ENCODE measurements at places on chromosomes 6 and 20.

DNA sequence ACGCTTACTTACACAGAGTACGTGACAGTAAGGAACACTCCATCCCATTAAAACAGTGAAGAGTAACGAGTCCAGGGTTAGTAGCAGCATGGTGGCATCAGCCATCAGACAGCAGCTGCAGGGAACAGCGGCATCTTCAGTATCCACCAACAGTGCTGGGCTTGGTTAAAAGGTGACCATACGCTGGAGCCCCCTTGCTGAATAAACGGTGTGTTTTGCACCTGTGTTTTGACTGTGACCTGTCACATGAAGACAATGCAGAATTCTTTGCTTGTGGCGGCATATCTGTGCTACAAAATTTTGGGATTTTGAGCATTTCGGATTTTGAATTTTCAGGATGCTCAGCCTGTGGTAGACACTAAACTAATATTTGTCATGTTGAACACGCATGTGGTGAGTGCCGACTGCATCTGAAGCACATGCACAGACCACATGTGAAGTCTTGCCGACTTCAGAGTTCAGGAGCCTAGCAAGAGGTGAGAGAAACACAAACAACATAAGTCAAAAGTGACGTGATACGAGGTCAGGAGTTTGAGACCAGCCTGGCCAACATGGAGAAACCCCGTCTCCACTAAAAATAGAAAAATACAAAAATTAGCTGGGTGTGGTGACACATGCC, 69.3 kb upstream of the FRMD1 start:
- DNase-seq, result no peak

GRCh38 chr6:139600919-139601475, 226.5 kb upstream of the CITED2 start:
- no peak for DNase-seq

DNA sequence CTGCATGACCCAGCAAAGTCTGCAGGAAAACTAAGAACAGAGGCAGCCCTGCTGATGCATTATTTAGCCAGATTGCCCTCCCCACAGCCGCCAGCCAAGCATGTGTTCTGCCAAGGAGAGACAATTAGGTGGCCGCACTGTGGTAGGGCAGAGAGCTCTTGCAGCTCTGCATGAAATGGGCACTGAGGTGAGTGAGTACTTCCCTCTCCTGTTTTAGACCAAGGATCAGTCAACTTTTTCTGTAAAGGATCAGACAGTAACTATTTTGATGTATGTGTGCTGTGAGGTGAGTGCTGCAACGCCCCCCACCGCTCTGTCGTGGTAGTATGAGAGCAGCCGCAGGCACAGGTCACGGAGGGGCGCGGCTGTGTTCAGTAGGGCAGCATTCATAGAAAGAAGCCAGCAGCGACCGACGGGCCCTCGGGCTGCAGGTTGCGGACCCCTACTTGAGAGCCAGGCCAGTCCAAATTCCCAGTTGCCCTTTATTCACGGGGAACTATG, 23.8 kb upstream of the FAM50B start:
- DNase-seq, result no peak

- no peak for DNase-seq
These were observed 84.7 kb downstream of the TASP1 start for GRCh38 chr20:13554076-13554475.

GRCh38 chr6:3797231-3798054, 45.9 kb upstream of the PXDC1 start:
- no peak for DNase-seq

GRCh38 chr6:8707956-8708772, 272.8 kb upstream of the SLC35B3 start:
- DNase-seq, result no peak

DNA sequence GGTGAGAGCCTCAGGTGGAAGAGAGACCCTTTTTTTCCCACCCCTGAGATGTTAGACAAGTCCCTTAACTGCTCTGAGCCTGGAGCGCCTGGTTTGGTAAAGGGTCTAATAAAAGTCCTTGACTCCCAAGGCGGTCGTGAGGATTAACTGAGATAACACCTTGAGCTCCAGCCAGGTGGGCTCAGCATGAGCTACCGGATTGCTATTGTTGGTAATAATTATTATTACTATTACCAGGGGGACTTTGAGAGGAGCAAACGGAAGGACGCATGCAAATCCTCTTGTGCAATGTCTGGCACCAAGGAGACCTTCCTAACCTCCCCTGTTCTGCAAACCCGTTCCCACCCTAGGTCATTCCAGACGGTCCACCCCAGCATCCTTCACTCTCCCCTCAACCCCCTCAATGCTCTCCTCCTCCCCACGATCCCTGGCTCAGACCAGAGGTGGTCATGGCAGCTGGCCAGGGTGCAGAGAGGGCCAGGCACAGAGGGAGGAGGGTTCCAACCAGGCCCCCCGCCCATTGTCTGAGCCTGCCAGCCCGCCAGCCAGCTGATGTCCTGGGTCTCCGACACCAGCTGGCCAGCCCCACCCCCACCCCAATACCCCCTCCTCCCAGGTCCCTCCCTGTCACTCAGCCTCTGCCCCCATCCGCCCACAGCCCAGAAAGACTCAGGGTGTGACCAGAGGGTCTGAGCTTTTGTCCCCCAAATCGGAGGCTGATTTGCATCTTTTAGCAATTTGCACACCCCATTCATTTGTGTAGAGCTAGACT, 14.3 kb upstream of the CBFA2T2 start:
- no peak for DNase-seq

DNA sequence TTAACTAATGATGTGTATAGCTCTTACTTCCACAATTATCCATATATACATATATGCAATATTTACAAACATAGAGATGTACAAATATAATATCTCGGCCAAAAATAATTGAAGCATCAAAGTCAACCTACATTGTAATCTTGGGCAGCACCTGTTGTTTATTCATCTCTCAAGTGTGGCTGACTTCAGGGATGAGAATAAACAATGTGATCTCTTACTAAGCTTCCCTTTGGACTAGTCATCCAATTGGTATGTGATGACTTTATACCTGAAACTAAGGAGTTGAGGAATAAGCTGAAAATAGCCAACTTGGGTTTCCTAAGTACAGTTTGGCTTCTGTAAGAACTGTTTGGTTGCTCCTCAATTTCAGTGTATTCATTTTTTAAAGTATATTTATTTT, 256.6 kb downstream of the KHDC1L start:
- no peak for DNase-seq

GRCh38 chr20:64044484-64045247, 4.8 kb downstream of the SOX18 start:
- DNase-seq, result no peak

GRCh38 chr6:149400050-149400449, at the start of gene SUMO4:
TSS of gene SUMO4 (plus strand) at chr6:149400262. CDS start at chr6:149400392, 130 bp downstream.
- DNase-seq, result no peak

GRCh38 chr6:119027465-119027864, 51.0 kb downstream of the FAM184A start:
- no peak for DNase-seq

DNA sequence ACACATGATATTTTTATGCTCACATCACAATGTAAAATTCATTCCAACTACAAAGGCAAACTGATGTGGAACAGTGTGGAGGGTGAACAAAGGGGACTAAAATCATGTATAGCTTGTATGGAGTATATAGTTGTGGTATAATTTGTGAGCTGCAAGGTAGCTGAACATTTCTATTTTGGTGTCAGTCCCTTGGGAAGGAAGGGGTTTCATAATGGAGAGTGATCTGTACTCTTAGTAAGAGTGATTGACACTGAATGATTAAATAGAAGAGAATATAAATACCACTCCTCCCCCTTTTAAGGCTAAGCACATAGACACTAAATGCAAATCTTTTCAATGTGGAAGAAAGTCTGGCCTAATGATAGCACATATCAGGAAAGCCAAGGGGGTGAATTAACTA, 104.6 kb downstream of the POPDC3 start:
- no peak for DNase-seq

- no peak for DNase-seq
These were observed 30.9 kb upstream of the CD83 start for GRCh38 chr6:14086701-14087100.

DNA sequence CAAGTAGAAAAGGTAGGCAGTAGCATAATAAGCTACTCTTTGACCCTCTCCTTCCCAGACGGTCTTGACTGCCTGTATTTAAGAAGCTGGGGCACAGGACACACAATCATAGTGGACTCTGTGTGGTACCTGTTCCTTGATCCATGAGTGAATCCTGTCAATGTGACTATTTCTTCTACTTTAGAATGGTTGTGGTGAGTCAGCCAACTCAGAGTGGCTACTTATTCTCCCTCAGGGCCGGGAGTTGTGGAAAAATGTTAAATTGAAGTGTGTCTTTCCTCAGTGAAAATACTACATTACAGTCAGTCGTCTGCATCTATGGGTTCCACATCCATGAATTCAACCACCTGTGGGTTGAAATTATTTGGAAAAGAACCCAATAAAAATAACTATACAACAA, 30.8 kb upstream of the PREP start:
- no peak for DNase-seq

DNA sequence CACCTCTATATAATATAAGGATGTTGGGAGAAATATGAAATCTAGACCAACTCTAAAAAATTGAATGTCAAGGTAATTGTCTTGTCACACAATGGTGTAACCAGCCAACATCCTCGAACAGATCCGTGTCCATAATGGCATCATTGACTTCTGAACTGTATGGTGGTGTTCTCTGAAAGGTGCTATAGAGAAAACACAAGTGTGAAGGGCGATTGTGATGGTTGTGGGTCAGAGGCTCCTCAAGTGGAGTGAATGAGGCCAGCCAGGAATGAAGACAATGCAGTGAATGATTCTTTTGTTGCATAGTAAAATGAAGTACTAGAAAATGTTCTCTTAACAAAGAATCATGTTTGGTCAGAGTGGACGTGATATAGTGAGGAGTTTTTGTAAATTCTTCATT, 58.3 kb downstream of the CARMIL1 start:
- no peak for DNase-seq

DNA sequence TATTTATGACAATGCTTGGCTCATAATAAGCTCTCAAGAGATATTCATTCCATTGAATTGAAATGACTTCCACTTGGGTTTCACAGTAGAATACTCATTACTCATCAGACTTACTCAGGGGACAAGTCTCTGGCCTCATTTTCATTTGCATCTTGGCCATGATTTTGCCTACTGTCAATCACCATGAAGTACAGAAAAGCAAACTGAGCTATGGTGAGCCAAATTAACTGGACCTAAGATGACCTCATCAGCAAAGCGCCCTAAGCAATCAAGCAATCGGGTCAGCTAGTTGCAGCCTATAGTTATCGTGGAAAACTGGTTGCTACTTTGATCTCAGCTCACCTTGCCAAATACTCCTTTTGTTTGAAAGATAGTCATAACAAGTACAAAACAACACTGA, 494.7 kb upstream of the SLC35B3 start:
- DNase-seq, result no peak

DNA sequence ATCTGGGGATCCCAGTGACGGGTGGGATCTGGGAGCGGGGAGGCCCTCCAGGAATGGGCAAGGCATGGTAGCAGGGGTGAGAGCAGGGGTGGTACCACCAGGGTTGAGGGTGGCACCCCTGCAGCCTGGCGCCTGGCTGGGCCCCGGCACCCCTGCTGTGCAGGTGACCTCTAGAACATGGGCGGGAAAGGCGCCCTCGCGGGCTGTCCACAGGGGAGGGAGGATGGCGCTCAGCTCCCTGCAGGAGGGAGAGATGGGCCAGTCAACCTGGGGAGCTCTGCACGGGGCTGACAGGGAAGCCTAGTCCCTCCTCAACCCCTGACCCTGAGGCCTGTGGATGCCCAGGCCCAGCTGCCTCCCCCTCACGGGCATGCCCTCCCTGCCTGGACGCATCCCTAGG, 61.6 kb upstream of the SLCO4A1 start:
- no peak for DNase-seq

DNA sequence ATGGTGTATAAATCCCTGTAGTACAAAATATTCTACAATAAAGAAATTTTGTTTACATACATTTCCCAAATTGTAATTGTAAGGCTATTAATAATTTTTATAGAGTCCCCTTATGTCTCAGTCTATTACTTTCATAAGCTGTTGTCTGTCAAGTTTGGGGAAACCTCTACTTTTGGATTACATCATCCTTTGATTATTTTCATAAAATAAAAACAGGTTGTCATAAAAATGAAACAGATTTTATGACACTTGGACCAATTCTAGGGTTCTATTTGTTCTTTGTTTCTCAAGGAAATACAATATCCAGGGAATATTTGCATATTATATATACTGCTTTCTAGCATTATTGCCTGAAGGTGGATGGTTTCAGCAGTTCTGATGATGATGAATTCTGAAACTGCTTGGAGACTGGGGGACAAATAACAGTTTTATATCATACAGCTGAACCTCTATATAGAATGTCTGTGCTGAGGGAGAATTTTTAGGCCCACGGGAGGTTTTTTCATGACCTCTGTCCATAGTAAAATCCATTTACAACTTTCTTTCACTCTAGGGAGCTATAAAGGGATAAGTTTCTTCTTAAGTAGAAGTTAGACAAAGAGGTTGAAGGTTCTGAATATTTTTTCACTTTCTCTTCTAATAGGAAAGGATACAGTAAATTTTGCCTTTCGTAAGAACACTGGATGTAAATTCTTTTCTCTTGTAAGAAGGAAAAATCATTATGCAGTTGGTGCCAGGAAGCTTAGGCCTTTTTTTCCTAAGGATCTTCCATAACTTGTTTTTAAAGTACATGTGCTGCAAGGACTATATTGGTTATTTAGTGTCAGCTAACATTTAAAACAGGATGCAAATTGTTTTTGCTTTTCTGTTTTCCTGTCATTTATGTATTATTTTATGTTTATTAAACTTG, 58.0 kb downstream of the CD2AP start:
- DNase-seq, result no peak

DNA sequence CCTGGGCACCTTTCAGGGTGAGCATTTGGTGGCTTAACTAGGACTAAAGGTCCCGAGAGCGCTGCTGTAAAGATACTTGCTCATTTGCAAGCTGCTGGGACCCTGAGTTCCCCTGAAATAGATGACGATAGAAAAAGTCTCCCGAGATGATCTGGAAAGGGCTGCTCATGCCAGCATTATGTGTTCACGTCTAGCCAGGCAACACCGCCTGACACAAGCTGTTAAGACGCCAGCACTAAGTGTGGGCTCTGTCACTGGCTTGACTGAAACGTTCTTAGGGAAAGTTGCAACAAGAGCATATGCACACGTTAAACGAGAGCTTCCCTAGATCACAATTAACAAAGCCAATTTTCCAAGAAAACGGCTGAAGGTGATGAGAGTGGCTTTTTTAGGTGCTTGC, 113.7 kb downstream of the SLC23A2 start:
- DNase-seq, result no peak

GRCh38 chr6:90078513-90079289, 184.4 kb downstream of the GJA10 start:
- DNase-seq, result no peak

DNA sequence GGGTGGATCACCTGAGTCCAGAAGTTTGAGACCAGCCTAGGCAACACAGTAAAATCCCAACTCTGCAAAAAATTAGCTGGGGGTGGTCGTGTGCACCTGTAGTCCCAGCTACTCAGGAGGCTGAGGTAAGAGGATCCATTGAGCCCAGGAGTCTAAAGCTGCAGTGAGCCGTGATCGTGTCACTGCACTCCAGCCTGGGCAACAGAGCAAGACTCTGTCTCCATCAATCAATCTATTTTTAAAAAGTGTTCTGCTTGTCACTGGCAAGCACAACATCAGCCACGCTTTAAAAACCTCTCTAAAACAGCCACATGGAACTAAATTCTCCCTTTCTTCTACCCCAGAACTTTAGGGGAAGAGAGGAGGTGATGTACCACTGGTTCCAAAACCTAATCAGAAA, 131.6 kb upstream of the RREB1 start:
- DNase-seq, result no peak
